Activated CD8-positive, alpha-beta memory T cell treated with anti-CD3 and anti-CD28 coated beads, Interleukin-2, amount 50 U/mL, for 4 hours (primary cell): ENCODE measurements at places on chromosomes 4 and X.

GRCh38 chr4:23001478-23001877, 308.7 kb downstream of the GBA3 start:
- no peak for DNase-seq

DNA sequence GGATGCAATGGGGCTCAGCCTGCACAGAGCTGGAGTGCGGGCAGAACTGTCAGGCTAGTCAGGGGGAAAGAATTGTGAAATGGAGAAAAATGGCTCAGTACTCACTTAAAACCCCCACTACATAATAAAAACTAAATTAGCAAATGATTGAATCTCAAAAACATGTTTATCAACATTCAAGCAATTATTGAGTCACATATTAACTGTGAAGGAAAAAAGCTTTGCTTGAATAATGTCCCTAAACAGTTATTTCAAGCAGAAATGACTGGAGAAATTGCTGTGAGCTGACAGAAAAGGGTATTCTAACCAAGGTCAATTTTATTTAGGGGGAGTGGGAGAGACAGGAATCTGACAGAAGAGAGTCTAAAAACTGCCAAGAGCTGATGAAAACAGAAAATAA, 37.4 kb downstream of the GPC3 start:
- DNase-seq, result no peak

- no peak for DNase-seq
Observed at GRCh38 chr4:61984260-61984909, 784.3 kb downstream of the ADGRL3 start.

DNA sequence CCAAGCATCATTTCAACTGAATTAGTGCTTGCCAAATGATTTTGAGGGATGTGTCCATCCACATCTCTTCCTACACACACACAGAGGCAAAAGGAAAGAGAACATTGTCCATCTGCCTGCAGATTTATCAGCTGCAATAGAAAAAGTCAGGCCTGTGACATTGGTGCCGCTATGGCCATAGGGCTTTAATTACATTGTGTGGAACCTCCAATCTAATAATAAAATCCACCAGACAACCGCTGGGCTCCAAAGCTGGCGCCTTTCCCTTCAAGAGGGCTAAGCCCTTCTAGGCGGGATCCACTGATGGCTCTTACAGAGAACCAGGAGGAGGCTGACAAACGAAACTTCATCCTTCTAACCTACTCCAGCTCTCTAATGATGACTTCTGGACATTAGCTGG, 60.6 kb downstream of the PHOX2B start:
- no peak for DNase-seq

- DNase-seq, result no peak
Observed at GRCh38 chr4:38752941-38753806, 29.6 kb downstream of the TLR10 start.

DNA sequence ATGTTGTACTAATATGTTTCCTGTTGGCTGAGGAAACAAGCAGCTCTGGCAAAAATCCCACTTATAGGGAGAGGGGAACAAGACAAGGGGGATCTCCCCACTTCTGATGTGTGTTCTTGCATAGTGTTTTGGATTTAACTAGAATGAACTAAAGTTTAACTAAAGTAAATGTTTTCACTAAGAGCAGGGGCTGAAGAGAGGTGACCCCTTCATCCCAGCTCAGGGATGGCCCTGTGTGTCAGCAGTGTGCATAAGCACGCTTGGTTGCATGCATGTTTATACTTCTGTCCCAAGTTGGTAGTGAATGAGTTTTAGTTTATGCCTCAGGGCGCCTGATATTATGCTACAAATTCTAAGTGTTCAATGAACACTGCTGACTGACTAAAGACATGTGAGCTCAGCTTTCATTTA, 169.4 kb downstream of the MGST2 start:
- no peak for DNase-seq

- no peak for DNase-seq
Observed at GRCh38 chr4:75653845-75654503, 19.2 kb downstream of the G3BP2 start.

GRCh38 chr4:187108845-187109244, 385.2 kb upstream of the FAT1 start:
- DNase-seq, result no peak

DNA sequence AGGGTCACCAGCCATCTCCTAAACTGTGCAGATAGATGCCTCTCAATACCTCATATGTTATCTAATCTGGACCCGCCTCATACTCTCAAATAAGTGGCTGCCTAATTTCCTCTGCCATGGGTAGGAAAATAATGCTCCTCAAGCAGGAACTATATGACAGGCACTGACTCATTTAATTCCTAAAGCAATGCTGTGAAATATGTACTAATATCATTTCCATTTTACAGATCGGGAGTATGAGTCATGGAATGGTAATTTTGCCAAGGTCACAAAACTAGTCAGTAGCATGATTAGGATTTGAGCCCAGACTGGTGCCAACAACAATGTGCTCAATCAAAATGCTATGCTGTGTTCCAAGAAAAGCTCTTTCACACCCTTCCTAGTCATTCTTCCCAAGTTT, 3.0 kb upstream of the NXT2 start:
- no peak for DNase-seq

DNA sequence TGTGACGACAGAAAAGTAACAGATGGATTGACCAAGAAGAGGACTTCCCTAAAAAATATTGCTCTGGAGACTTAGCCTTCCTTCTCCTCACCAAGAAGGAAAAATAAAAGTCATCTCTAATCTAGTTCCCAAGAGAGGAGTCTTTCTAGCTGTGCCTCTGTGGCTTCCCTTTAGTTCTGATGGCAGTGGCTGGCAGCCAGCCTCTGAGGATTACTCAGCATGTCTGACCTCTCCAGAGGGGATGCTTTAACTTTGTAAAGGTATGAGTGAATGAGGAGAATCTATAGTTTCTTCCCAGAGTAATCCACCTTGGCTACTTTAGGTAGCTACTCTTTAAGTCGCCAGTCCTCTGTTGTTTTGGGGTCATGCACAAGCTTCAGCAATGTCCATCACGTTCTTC, 163.9 kb upstream of the KIT start:
- no peak for DNase-seq

DNA sequence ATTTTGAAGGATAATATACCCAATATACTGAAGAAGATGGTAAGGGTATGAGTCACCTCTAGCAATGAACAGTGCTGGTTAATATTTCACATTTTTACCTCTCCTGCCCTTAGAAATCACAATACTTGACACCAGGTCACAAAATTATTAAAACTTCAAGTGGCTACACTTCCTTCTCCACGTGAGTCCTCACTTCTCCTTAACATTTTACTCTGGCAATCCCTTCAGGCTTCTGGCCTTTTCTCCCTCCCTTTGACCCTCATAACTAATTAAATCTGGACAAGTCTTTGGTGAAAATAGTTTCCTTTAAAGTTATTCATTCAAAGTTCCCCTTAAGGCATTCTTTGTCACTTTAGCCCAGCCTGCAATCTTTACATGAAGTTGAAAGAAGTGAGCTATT, 190.4 kb downstream of the UNC5C start:
- DNase-seq, result no peak

DNA sequence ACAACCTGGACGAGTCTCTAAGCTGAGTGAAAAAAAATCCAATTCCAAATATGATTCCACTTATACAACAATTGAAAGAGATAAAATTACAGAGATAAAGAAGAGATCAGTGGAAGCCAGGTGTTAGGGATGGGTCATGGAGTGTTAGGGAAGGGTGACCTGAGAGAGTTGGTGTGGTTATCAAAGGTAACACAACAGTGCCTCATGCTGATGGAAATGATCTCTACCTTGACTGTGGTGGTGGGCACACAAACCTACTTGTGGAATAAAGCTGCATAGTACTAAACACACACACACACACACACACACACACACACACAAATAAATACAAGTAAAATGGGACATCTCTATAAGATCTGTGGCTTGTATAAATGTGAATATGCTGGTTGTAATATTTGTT, 26.0 kb downstream of the BEND2 start:
- DNase-seq, result no peak

GRCh38 chr4:94290245-94290644, 52.4 kb downstream of the HPGDS start:
- no peak for DNase-seq

DNA sequence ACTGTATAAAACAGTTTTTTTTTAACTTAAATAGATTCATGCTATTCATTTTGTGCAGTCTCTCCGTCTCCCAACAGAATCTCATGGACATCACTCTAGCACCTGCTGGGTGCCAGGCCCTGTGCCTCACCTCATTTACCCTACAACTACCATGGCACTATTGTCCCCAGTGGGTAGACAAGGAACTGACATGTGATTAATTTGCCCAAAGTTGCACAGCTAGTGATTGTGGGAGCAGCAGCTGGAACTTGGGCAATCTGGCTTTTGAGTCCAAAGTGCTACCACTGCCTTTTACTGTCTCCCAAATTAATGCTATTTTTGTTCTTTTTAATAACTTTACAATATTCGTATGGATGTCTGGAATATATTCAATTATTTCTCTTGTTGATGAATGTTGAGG, 11.2 kb upstream of the PGRMC2 start:
- no peak for DNase-seq

- no peak for DNase-seq
Observed at GRCh38 chr4:140659943-140660700, 91.4 kb upstream of the UCP1 start.

DNA sequence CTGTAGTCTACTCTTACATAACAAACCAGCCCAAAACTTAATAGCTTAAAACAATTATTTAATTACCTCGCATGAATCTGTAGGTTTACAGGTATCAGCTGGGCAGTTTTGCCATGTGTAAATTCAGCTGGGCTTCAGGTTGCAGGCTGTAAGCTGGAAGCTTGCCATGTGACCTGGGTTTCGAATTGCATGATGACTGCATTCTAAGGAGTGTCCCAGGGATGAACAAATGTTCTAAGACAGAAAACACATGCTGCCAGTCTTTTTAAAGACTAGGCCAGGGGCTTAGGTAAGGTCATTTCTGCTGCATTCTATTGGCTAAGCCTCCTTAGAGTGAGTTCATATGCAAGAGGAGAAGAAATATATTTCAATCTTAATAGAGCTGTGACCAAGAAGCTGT, 44.8 kb downstream of the GRIA2 start:
- DNase-seq, result no peak

DNA sequence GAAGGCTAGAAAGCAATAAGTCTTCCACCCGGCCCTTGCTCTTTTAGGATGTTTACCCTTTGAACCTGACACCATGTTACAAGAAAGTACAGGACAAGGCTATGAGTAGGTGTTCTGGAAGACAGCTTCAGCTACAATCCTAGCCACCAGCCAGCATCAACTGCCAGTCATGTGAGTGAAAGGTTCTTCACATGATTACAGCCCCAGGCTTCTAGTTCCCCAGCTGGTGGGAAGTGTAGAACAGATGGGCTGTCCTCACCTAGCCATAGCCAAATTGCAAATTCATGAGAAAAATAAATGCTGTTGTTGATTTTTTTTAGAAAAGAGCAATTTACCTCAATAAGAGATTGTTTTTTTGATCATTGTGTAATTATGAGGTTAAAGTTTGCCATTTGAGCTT, 60.8 kb downstream of the GRXCR1 start:
- no peak for DNase-seq

DNA sequence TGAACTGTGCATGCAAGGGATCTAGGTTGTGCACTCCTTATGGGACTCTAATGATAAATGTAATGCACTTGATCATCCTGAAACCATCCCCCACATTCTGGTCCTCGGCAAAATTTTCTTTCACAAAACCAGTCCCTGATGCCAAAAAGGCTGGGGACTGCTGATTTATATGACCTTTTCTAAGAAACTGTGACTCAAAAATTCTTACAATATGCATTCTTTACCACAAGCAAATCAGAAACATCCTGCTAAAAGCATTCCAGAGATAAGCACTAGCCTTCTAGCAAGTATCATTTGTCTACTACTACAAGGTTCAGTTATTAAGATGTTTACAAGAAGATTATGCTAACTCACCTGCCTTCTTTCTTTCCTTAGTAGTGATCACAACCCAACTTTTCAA, 166.5 kb upstream of the PCDH7 start:
- DNase-seq, result no peak

DNA sequence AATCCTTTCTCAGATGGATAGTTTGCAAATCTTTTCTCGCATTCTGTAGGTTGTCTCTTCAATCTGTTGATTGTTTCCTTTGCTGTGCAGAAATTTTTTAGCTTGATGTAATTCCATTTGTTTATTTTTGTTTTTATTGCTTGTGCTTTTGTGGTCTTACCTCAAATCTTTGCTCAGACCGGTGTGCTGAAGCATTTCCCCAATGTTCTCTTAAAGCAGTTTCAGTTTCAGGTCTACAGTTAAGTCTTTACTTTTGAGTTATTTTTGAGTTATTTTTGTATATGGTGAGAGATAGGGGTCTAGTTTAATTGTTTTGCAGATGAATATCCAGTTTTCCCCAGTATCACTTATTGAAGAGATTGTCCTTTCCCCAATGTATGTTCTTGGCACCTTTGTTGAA, 18.2 kb upstream of the SLC25A14 start:
- no peak for DNase-seq

DNA sequence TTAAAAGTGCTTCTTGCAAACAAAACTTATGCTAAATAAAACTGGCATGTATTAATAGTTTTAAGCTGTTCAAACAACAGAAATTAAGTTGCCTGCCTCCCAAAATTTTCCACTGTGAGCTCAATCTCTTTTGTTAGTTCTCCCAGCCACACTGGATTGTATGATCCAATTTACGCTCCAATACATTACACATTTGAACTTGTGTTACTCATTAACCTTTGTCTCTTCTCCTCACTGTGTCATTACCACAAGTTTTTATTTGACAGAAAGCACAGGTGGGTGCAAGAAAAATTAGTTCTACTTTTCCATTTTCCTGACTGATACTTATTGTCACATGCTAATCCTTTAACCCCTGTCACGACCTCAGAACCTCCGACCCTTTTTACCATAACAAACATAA, 55.5 kb downstream of the SHISA3 start:
- DNase-seq, result no peak

GRCh38 chr4:98055800-98056501, 87.3 kb downstream of the STPG2 start:
- DNase-seq, result no peak

DNA sequence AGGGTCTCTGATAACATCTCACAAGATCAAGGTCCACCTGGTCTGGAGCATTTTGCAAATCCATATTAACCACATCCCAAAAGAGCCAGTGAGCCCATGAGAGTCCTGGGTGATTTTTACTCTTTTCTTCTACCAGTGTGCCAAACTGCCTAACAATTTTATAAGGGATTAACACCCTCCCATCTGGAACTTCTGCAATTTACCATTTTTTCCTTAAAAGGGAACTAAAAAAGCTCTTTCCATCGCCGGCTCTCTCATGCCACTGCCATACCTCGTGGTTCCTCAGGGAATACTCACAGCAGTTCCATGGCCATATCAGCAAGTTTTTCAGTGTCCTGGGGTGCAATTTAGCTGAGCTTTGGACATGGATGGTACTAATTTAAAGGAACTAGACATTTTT, 55.7 kb downstream of the SEPSECS start:
- no peak for DNase-seq

- DNase-seq, result no peak
Observed at GRCh38 chr4:128769011-128769410, 40.5 kb upstream of the JADE1 start.

- no peak for DNase-seq
Observed at GRCh38 chrX:100731441-100732281, at the start of gene SYTL4. SYTL4 (minus strand) TSS chrX:100732121; CDS start chrX:100702037, 30,084 bp downstream.
